ENCODE measurements at places on chromosomes 7 and 10.

GRCh38 chr10:64659311-64659710 is 1138.1 kb downstream of the REEP3 start:
- H3K36me3 ChIP-seq = no peaks in the 10 kb centered on the region
- H3K4me1 ChIP-seq = no peaks in the 10 kb centered on the region
- H3K4me3 ChIP-seq = no peak overlapping the region
- H3K27me3 ChIP-seq = no peaks in the 10 kb centered on the region
- DNase-seq = no peak

- H3K27me3 ChIP-seq = no peaks in the 10 kb centered on the region
- H3K4me1 ChIP-seq = no peaks in the 10 kb centered on the region
- H3K36me3 ChIP-seq = no peaks in the 10 kb centered on the region
- no peak for DNase-seq
Observed at GRCh38 chr7:119392-120163, 72.8 kb upstream of the FAM20C start.

GRCh38 chr7:36526863-36527548 is 137.3 kb downstream of the ANLN start:
- H3K36me3 ChIP-seq = no peaks in the 10 kb centered on the region
- H3K27ac ChIP-seq = no peak overlapping the region
- H3K27me3 ChIP-seq = no peaks in the 10 kb centered on the region
- DNase-seq = no peak

DNA sequence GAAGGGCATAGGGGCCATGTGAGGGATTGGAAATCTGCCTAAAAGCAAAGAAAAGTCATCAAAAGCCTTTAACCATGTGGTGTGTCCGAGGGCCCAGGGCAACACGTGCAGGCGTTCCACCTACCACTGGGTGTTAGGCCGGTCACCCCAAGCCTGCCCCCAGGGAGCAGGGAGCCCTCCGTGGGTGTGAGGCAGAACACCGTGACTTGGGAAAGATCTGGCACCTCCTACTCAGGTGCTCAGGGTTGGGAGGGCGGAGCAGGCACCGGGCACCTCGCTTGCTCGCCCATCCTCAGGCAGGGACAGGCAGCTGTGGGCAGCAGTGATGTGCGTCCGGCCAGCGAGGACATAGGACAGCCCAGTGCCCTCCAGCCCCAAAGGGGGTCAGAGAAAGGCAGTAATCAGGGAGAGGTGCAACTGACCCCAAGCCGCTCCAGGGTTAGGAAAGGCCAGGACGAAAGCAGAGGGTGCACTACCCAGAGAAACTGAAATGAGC is 80.7 kb upstream of the CHST15 start:
- H3K4me3 ChIP-seq = no peak overlapping the region
- no peaks in the 10 kb centered on the region for H3K4me1 ChIP-seq
- no peaks in the 10 kb centered on the region for H3K27me3 ChIP-seq
- no peak overlapping the region for H3K27ac ChIP-seq

DNA sequence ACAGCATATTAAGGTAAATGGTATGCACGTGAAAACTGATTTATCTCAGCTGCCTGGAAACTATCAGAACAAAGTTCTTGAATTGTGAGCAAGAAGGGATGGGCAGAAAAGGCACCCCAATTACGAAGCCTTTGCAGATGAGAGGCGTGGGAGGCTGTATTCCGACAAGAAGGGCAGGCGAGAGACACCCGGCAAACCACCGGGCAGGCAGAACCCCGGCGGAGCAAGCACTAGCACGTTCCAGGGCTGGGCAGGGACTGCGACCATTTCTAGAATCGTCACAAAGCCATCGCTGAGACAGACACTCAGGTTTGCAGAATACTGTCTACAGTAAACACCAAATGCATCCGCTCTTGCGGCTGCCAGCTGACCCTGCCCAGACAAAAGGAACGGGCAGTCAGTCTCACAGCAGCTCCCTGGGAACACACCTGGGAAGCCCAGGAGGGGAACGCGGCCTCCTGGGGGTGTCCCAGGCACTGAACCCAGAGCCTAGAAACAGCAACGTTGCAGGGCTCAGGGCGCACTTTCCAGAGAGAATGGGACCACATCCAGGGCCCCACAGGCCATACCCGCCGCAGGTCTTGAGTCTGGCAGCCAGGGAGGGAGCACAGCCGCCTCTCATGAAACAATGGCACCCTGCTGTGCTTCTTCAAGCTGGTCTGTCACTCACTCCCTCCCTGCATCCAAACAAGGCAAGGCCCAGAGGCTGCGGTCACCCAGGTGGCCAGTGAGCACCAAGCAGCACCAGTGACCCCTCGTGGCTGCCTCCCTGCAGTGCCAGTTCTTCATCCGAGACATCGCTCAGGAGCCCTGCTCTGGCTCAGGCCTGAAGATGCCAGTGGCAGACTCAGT is 261.9 kb downstream of the PTPRN2 start:
- no peak overlapping the region for H3K27ac ChIP-seq
- no peak overlapping the region for H3K4me3 ChIP-seq
- no peaks in the 10 kb centered on the region for H3K27me3 ChIP-seq
- H3K36me3 ChIP-seq = no peaks in the 10 kb centered on the region
- no peaks in the 10 kb centered on the region for H3K4me1 ChIP-seq
- DNase-seq = no peak

- H3K4me1 ChIP-seq = no peaks in the 10 kb centered on the region
- no peak for DNase-seq
- H3K4me3 ChIP-seq = no peak overlapping the region
Observed at GRCh38 chr7:20310963-20311742, 19.5 kb upstream of the ITGB8 start.

DNA sequence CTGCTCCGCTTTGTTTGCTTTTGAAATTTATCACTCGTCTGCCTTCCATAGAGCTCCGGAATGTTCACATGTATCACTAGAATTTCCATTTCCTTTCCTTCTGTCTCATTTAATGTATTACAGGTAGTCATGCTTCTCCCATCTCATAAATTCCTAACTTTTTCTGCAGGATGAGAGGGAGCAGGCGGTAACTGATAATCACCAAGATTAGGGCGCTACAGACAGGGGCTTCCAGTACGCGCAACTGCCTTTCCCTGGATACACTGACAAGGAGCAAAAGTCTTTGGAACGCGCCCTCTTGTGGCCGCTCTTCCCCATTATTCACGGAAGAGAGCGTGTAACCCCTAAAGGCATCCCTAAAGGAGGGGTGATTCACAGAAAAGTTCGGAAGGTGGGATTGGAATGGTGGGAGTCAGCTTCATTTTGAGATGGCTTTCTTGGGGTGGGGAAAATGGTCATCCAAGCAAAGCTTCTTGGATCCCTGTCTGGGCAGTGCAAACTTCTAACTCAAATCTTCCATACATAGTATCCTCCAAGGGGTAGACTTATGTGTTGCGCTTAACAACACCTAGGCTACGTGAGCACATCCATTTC is 6.5 kb downstream of the INHBA start:
- peak; percentile 91 for DNase-seq
- H3K27me3 ChIP-seq = no peaks in the 10 kb centered on the region
- H3K36me3 ChIP-seq = no peaks in the 10 kb centered on the region
- H3K27ac ChIP-seq = peak overlapping the region; percentile 88

DNA sequence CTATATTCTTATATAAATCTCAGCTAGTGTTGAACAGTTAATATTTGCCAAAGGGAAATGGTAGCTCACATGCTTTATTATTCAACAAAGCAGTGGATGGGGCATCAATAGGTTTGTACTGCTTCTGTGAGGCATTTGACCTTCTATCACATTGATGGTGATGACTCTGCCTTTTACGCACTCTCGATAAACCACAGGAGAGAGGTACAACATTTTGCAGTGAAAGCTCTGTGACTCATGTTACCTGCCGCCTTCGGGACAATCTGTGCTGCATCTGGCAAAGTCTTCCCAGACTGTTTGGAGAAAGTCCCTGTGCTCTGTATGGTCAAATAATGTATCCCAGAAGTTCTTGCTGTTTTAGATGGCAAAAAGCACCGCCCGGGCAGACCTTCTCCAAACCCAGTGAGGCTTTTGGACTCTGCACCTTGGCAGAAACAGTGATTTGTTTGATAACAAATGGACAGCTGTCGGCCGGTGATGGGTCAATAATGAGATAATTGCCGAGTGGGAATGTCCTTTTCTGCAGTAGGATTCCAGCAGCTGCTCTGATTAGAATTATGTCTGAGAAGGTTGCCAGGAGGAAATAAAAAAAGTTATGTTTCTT is 61.0 kb downstream of the PLPP4 start:
- no peaks in the 10 kb centered on the region for H3K4me1 ChIP-seq
- no peaks in the 10 kb centered on the region for H3K27me3 ChIP-seq
- H3K4me3 ChIP-seq = no peak overlapping the region

DNA sequence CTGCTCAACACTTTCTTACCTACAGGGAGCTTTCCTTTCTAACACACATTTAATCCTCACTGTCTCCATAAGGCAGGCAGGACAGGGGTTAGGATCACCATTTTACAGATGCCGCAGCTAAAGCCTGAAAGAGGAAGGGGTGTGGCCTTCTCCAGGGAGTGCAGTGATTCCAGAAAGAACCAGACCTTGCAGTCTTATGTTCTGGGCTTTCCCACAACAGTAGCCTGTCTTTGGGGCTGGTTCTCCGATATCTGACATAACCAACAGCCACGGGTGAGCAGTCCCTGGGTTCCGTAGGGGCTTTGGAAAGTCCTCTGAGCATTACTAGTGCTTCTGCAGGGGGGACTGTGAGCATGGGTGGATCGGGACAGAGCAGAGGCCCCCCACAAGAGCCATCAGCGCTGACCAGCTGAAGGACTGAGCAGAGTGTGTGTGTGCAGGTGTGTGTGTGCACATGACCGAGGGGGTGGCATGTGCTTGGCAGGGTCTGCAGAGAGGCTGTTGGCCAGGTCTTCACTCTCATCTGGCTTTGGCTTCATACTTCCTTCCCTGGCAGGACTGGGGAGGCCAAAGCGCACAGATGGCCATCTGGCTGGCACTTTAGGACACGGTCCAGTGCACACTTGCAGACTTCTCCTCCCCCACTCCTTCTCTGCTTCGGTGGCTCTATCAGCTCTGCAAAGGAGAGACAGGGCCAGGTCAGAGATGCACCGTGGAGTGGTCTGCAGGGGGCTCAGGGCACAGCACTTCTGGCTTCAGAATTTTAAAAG is 400.3 kb downstream of the RPS24 start:
- no peak for DNase-seq
- H3K4me1 ChIP-seq = peaks cover 39% of the 10 kb centered on the region
- no peaks in the 10 kb centered on the region for H3K36me3 ChIP-seq
- H3K27ac ChIP-seq = no peak overlapping the region

GRCh38 chr7:55129541-55130394 is 111.0 kb downstream of the EGFR start:
- H3K27ac ChIP-seq = peak overlapping the region; percentile 89
- H3K4me3 ChIP-seq = no peak overlapping the region
- no peak for DNase-seq
- H3K27me3 ChIP-seq = no peaks in the 10 kb centered on the region
- H3K4me1 ChIP-seq = peaks cover 75% of the 10 kb centered on the region

DNA sequence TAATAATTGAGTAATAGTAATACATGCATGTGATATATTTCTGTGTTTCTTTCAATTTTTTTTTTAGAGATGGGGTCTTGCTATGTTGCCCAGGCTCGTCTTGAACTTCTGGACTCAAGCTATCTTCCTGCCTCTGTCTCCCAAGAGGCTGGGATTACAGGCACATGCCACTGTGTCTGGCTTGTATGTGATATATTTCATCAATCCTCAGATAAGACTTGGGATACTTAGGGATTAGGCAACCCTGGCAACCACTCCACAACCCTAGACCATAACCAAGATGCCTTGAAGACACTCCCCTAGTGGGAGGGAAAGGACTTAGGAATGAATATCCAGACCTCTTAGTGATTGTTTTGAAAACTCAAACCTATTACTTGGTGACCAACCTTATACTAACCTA is 154.8 kb downstream of the CCDC3 start:
- no peak overlapping the region for H3K27ac ChIP-seq
- H3K27me3 ChIP-seq = no peaks in the 10 kb centered on the region
- H3K36me3 ChIP-seq = no peaks in the 10 kb centered on the region
- no peak for DNase-seq
- no peak overlapping the region for H3K4me3 ChIP-seq

GRCh38 chr10:128779416-128779815 is 653.2 kb upstream of the MKI67 start:
- H3K4me1 ChIP-seq = no peaks in the 10 kb centered on the region
- no peak overlapping the region for H3K27ac ChIP-seq
- no peak for DNase-seq

DNA sequence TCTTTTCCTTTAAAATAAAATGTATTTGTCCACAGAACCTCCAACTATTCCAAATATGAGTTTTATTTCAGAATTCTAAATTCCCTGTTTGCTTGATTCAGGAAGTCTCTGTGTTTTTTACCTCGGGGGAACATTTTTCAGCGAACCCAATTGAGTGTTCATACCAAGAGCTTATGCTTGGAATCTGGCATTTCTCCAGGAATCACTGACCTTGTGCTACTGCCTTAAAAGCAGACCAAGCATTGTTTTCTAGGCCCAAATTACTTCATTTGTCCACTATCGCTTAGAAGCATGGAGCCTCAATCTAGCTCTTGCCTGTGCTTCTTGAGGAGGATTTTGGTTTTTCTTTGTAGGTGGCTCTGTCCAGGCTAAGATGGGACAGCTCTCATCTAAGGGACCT is 59.4 kb downstream of the EBLN1 start:
- no peaks in the 10 kb centered on the region for H3K36me3 ChIP-seq
- H3K27ac ChIP-seq = no peak overlapping the region
- no peaks in the 10 kb centered on the region for H3K4me1 ChIP-seq
- no peak overlapping the region for H3K4me3 ChIP-seq

- DNase-seq = no peak
- no peaks in the 10 kb centered on the region for H3K4me1 ChIP-seq
- H3K27ac ChIP-seq = no peak overlapping the region
- H3K36me3 ChIP-seq = no peaks in the 10 kb centered on the region
- no peak overlapping the region for H3K4me3 ChIP-seq
- no peaks in the 10 kb centered on the region for H3K27me3 ChIP-seq
Observed at GRCh38 chr10:6135039-6135438, 46.2 kb downstream of the RBM17 start.

DNA sequence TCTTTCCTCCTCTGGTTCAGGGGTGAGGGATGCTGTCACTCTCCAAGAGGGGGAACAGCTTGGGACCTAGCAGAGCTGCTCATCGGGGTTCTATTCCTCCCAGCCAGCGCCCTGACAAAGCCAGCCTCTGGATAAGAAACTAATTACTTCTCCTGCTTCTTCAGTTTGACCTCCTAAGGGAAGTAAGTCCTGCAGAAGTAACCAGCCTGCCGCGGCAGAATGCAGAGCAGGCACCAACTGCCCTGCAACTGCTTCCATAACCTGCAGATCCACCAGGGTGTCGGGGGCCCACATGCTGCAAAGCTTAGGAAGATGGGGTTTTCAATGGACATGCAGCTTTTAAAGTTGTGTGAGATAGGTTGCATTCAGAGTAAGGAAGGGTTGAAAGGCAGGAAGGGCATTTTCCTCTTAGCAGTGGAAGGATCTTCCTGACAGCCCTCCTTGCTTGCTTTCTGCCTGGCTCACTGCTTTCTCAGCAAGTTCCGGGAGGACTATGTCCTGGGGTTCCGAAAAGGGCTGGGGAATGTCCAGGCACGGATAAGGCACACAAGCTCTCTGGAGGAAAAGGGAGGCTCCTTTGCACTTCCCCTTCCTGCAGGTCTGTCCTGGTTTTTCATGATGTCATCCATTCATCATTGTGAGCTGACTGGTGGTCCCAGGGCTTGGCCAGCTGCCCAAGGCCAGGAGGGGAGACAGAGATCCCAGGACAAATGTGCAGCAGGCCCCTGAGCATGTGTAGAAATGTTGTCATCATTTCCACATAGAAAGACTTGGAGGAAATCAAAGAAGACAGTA is 24.3 kb upstream of the CALU start:
- no peak for DNase-seq
- no peaks in the 10 kb centered on the region for H3K36me3 ChIP-seq
- H3K4me1 ChIP-seq = no peaks in the 10 kb centered on the region
- H3K27ac ChIP-seq = no peak overlapping the region
- H3K27me3 ChIP-seq = no peaks in the 10 kb centered on the region
- no peak overlapping the region for H3K4me3 ChIP-seq

All from ascending aorta (tissue), 2 donors.